ENCODE measurements at places on chromosomes 7 and 10.

DNA sequence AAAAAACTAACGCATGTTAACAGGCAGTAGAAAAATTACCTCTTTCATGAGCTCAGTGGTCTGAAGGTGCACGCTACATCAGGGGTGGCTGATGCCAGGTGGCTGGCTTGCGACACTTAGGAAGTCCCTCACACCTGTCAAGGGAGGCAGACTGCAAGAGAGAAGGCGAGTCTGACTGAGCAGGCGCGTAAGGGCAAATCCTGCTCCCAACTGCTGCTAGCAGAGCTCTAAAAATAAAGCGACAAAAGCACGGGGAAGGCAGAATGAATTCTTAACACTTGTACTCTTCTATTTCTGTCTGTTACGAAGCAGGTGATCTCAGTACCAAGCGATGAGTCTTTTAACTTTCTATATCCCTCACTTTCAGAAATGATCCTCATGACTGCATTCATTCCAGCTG, 33.1 kb downstream of the CACNA2D1 start:
- DNase-seq, result no peak

DNA sequence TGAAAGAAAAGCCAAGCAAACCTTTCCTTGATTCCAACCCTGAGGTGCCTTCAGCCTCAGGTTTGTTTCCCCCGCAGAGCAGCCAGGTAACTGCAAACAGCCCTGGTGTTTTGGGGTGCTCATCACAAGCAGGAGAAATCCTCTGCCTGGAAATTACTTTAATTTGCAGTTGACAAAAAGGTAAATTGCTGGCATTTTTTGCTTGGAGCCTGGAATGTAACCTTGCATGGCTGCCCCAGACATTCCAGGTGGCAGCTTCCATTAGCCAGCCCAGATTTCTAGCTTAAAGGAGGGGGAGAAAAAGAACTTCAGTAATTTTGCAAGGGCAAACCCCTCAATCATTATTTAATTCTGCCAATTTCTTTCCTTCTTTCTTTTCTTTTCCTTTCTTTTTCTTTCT, 194.4 kb downstream of the MYOF start:
- DNase-seq, result no peak

- no peak for DNase-seq
These were observed 481 bp upstream of the NPM3 start for GRCh38 chr10:101783736-101784118.

- DNase-seq, result no peak
These were observed 49.1 kb downstream of the NCAPG2 start for GRCh38 chr7:158655507-158655906.

DNA sequence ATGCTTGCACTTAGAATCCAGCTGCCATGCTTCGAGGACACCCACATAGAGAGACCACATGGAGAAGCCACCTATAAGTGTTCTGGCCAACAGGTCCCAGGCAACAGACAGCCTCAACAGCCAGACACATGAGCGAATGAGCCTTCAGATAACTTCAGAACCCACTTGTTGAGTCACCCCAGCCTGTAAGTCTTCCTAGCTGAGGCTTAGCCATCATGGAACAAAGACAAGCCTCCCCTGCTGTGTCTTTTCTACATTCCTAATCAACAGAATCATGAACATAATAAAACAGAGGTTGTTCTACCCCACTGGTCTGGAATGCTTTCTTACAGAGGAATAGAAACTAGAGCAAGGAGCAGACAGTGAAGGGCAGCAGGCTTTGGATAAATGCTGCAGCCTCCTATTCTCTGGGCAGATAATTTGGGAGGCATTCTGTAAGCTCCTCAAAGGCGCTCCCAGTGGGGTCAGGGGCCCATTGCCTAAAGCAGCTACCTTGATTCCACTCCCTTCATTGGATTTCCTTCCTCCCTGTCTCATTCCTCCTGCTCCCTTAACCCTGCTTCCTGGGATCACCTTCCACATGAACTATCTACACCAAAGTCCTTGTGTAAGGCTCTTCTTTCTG, 4.6 kb downstream of the TLL2 start:
- DNase-seq, result no peak

DNA sequence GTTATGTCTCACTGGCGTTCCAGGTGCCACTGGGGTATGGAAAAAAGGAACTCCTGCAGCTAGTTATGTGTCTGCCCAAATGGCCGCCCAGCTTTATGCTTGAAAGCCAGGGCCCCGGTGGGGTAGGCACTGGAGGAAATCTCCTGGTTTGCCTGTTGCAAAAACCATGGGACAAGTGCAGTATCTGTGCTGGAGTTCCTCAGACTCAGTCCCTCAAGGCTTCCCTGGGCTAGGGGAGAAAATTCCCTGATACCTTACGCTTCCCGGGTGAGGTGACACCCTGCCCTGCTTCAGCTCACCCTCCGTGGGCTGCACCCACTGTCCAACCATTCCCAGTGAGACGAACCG, 90.3 kb upstream of the CDK6 start:
- DNase-seq, result no peak

GRCh38 chr7:55563596-55564325, 8.5 kb downstream of the VOPP1 start:
- no peak for DNase-seq

DNA sequence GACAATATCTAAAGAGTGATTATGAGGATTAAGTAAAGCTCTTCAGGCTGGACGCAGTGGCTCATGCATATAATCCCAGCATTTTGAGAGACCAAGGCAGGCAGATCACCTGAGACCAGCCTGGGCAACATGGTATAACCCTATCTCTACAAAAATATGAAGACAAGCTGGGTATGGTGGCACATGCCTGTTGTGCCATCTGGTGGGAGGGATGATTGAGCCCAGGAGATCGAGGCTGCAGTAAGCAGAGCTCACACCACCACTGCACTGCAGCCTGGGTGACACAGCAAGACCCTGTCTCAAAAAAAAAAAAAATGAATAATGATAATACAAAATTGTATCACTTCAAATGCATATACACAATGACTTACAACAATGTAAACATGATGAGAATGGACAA, 195.6 kb upstream of the AUTS2 start:
- DNase-seq, result no peak

DNA sequence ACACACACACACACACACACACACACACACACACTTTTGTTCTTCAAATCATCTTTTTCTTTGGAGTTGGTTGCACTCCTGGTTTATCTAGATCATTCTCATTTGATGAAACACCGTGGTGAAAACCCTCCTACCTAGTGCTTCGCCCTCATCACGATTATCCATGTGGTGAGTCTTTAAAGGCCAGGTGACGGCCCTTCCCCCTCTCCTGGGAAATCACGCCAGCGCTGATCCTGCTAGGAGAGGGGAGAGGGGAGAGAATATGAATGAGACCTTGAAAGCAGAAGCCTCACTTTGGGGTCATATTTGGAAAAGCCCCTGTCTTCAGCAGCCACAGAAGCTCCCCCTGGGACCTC, 103.9 kb upstream of the LRRC4 start:
- no peak for DNase-seq

DNA sequence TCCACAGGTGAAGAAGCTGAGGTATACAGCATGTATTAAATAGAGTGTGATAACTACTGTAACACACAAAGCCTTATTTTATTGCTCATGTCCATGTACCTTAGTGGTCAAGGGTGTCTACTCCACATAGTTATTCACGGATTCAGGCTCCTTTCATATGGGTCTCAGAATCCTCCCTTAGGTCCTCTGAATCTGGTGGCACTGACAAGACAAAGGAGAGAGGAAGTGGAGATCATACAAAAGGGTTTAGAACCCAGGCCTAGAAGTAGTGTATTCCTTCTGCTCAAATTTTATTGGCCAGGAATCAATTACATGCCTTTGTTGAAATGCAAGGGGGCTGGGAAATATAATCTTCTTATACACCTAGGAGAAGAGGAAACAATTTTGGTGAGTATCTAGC, 164.6 kb downstream of the PTEN start:
- no peak for DNase-seq

- DNase-seq, result no peak
These were observed 77.2 kb upstream of the TMEM106B start for GRCh38 chr7:12133865-12134264.

- DNase-seq, result peak; percentile 1
These were observed 208.6 kb upstream of the CCDC6 start for GRCh38 chr10:60114765-60115586.

GRCh38 chr7:152862006-152862405, 102.5 kb downstream of the ACTR3B start:
- DNase-seq, result no peak

- DNase-seq, result no peak
These were observed 51.3 kb downstream of the IKZF1 start for GRCh38 chr7:50355817-50356178.

- DNase-seq, result no peak
These were observed 64.7 kb upstream of the ANK3 start for GRCh38 chr10:60454336-60454735.

- no peak for DNase-seq
These were observed 78.2 kb downstream of the MYL10 start for GRCh38 chr7:101550641-101551541.

- no peak for DNase-seq
These were observed 74.3 kb upstream of the PCGF5 start for GRCh38 chr10:91146146-91146545.

DNA sequence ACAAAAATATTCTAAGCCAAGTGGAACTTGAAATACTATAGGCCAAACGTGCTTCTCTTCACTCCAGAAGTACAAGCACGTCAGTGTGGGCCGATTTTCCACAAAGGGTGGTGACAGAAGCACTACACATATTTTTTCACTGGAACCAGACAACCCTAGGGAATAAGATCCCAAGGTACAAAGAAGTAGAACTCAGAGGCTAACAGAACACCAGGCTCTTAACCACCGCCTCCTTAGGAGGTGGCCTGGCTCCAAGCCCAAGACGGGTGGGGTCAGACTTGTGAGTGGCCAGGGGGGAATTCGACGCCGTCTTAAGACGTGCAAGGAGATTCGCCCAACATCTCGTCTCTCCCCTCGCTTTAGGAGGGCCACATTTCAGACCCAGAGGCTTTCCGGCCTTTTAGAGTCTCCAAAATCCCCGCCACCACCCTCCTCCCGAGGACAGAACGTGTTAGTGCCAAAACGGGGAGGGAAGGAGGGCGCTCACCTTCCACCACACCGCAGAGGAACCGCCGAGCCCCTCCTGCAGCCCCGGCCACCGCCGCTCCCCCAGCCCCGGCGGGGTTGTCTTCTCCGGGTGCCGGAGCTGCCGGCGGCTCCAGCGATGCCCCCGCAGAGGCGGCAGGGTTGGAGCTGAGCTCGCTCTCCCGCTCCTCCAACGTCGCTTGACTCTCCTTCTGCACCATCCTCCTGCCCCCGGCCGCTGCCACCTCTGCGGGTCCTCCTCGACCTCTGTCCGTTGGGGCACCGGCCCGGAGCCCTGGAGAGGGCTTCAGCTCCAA, 716 bp downstream of the OGA start:
- DNase-seq, result no peak

DNA sequence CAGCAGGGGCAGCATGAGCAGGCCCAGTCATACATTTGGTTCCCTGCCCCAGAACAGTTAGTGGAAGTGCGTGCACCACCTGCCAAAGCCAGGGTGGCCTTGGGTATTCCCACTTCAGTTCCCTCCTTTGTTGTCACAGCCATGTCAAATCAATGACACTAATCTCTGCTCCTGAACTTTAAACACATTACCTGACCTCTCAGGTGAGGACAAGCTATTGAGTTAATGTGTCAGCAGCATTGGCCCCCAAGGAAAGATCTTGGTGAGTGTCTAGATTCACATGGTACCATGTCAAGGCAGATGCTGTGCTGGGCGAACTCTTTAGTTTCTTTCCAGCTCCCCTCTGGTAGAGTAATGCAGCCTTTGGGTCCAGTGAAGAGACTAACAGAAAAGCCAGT, 2.1 kb downstream of the CYP3A5 start:
- no peak for DNase-seq

GRCh38 chr10:33616956-33617355, 282.5 kb upstream of the NRP1 start:
- DNase-seq, result no peak

- no peak for DNase-seq
These were observed 53.2 kb downstream of the ADRB1 start for GRCh38 chr10:114096864-114097263.

- no peak for DNase-seq
These were observed 1.4 kb downstream of the EPHB4 start for GRCh38 chr7:100825751-100826513.

DNA sequence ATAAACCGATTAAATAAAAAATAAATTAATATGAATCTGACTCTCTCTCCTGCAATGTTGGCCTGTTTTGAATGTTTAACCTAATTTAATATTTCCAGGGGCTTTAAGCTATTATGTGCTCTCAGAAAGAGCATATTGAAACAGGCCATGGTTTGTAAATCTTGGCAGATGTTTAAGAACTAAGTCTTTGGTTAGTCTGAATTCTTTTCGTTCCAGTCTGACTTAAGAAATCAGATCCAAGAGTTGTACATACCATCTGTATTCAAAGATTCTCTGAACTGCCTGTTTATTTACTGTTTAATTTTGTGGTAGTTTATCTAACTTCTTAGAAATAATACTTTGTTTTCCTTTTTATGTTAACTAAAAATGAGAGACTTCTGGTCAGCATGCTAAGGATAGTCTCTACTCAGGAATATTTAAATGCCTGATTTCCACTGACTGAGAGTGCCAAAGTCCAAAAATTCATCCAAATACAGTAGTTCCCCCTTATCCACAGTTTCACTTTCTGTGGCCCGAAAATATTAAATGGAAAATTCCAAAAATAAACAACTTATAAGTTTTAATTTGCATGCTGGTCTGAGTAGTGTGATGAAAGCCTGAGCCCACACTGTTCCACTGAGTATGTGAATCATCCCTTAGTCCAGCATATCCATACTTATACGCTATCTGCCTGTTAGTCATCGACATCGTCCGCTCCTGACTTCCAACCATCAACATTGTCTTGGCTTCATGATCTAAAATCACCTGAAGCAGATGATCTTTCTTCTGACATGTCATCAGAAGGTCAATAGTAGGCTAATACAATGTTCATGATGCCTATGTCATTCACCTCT, 238.1 kb upstream of the CSTF2T start:
- DNase-seq, result no peak

DNA sequence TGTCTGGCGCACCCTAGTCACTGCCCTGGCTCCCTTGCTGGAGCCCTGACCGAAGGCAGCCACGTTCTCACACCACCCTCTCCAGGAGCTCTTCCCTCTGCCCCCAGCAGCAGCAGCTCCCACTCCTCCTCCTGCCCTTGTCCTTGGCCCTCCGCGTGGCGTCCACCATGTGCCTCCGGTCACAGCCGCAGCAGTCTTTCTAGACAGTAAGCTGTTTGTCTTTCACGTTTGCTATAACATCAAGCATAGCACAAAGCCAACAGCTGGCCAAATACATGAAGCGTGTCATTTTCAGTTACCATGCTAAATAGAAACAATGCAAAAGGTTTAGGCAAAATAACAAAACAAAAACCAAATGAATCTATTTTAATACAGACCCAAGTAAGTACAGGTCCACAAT, 3.3 kb downstream of the PITRM1 start:
- no peak for DNase-seq

- no peak for DNase-seq
These were observed 103.0 kb upstream of the PCGF5 start for GRCh38 chr10:91117505-91117904.

- DNase-seq, result no peak
These were observed 162.8 kb downstream of the ELMO1 start for GRCh38 chr7:37285706-37286453.
